Articular chondrocyte of knee joint (primary cell): ENCODE measurements at places on chromosomes 16 and 17. TPM values are rescaled to one million over a fixed set of nuclear protein-coding genes. Genes with fewer than 3 reads are reported as not detected.

KRT33B gene
- total RNA-seq: not detected in 2 replicates

CES1 gene
- 3.7 and 4.8 TPM in 2 replicates for total RNA-seq

KRTAP4-1 gene
- total RNA-seq: not detected in 2 replicates

ZNF768 gene
- 15.3 and 18.1 TPM in 2 replicates for total RNA-seq

NEUROD2 gene
- not detected in 2 replicates for total RNA-seq

ZNF785 gene
- 10.5 and 11.1 TPM in 2 replicates for total RNA-seq

SULT1A3 gene
- 2.8 and 3.1 TPM in 2 replicates for total RNA-seq

PIRT gene
- not detected in 2 replicates for total RNA-seq

MT4 gene
- not detected in 2 replicates for total RNA-seq

RRN3 gene
- 29.0 and 47.8 TPM in 2 replicates for total RNA-seq

PPM1E gene
- total RNA-seq: under 0.01 TPM in 1 of 2 replicates, not detected in the other

PRSS8 gene
- total RNA-seq: not detected in 2 replicates

CDRT15 gene
- not detected in 2 replicates for total RNA-seq

TVP23A gene
- total RNA-seq: under 0.01 and 0.11 TPM in 2 replicates

COA3 gene
- total RNA-seq: 48.9 and 52.8 TPM in 2 replicates

MRPL58 gene
- total RNA-seq: 25.7 and 35.7 TPM in 2 replicates

TPSG1 gene
- not detected in 2 replicates for total RNA-seq

UNC13D gene
- 0.76 and 1.6 TPM in 2 replicates for total RNA-seq

NDUFAB1 gene
- 53.8 and 69.8 TPM in 2 replicates for total RNA-seq

IL34 gene
- total RNA-seq: 5.7 and 7.1 TPM in 2 replicates

MIEN1 gene
- 21.4 and 28.5 TPM in 2 replicates for total RNA-seq

OTOP2 gene
- total RNA-seq: not detected in 2 replicates

RNF222 gene
- total RNA-seq: not detected in 2 replicates

AHSP gene
- total RNA-seq: not detected in 2 replicates

TAC4 gene
- not detected in 2 replicates for total RNA-seq

CTCF gene
- 29.7 and 30.7 TPM in 2 replicates for total RNA-seq

KRT27 gene
- total RNA-seq: not detected in 2 replicates

HAP1 gene
- total RNA-seq: 0.11 TPM in 1 of 2 replicates, not detected in the other

RPL23 gene
- 1,226 and 1,441 TPM in 2 replicates for total RNA-seq

NFATC2IP gene
- total RNA-seq: 16.5 and 18.6 TPM in 2 replicates

NLK gene
- 16.6 and 17.5 TPM in 2 replicates for total RNA-seq

TVP23B gene
- 61.1 and 66.0 TPM in 2 replicates for total RNA-seq

ZPBP2 gene
- total RNA-seq: not detected in 2 replicates

SARM1 gene
- total RNA-seq: 12.5 and 14.1 TPM in 2 replicates

CHCT1 gene
- total RNA-seq: 0.26 and 0.97 TPM in 2 replicates

TMED6 gene
- total RNA-seq: 0.22 and 0.65 TPM in 2 replicates

KRTAP9-4 gene
- not detected in 2 replicates for total RNA-seq

CRHR1 gene
- total RNA-seq: not detected in 2 replicates

MPP2 gene
- total RNA-seq: 3.7 and 3.9 TPM in 2 replicates

HOXB6 gene
- total RNA-seq: not detected in 2 replicates

GRAPL gene
- total RNA-seq: not detected in 2 replicates
